ENCODE measurements at places on chromosomes 5 and 9. TPM values are rescaled to one million over a fixed set of nuclear protein-coding genes. Genes with fewer than 3 reads are reported as not detected.

GRCh38 chr5:81194633-81195334 lies 38.3 kb upstream of the CKMT2 start:
- peak; percentile 65 for DNase-seq

DNA sequence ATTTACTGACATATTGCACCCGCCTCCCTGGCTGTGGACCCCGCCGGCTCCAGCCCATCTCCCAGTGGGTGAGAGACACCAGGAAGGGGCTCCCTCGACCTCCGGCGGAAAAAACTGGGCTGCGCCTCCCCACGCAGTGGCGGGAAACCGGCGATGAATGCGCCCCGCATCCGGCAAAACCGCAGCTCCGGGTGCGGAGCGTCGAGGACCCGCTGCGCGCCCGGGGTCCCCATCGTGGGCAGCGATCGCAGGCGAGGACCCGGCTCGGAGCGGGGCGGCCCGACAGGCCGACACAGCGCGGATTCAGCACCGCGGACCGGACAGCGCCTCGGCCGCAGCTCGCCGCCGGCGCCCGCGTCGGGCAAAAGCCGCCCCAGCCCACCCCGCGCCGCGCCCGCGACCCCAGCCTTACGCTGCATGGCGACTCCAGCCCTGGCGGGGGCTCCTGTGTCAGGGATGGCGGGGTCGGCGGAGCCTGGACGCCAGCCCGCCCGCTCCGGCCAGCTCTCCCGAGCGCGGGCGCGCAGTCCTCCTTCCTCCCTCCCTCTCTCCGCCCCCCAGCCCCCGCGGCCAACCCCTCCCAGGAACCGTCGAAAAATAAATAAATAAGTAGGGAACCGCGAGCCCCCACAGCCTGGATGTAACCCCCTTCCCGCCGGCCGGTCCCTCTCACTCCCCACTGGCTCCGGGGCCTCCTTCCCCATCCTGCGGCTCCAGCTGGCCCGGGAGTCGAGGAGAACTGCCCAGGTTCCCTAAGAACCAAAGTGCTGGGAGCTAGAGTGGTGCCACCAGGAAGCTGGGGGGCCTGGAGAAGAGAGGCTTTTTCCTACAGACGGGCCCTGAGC lies 3.1 kb downstream of the LHX3 start:
- no peak for DNase-seq

DNA sequence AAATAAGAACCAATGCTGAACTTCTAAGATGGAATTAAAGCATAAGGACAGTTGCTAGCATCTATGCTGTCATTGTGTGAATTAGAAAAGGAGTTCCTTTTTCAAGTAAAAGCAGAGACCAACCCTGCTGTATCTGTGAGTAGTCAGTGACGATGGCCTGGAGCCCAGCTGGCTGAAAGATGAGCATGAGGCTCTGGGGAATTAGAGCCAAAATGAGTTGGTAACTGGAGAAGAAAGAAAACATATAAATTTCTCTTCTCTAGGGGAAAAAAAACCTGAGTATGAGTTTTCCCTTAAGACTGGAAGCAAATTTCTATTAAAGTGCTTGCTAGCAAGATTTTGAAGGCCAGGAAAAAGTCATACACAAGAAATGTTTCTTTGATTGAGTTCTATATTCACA lies 1.6 kb upstream of the SPZ1 start:
- DNase-seq, result peak; percentile 4

DNA sequence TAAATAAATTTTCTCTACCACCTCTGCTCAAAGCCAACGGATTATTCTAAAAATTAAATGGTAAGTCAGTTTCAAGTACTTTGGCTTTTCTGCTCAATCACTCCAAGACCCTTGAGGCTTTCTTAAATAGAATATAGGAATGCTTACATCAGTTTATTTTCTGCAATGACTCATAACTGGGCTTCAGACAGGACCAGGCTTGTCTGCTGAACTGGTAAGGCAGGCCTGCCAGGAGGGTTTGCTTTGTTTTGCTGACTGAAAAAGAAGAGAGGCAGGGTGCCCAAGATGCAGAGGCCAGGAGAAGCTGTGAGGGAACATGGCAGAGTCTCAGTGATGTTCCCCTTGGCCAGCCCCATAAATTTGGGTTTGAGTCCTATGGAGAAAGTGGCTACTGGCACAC lies 60.3 kb upstream of the EPB41L4A start:
- DNase-seq, result no peak

- no peak for DNase-seq
Observed at GRCh38 chr9:110447476-110447875, 109.8 kb upstream of the TXNDC8 start.

GRCh38 chr5:132020568-132021339 lies 9.3 kb upstream of the ACSL6 start:
- DNase-seq, result no peak

DNA sequence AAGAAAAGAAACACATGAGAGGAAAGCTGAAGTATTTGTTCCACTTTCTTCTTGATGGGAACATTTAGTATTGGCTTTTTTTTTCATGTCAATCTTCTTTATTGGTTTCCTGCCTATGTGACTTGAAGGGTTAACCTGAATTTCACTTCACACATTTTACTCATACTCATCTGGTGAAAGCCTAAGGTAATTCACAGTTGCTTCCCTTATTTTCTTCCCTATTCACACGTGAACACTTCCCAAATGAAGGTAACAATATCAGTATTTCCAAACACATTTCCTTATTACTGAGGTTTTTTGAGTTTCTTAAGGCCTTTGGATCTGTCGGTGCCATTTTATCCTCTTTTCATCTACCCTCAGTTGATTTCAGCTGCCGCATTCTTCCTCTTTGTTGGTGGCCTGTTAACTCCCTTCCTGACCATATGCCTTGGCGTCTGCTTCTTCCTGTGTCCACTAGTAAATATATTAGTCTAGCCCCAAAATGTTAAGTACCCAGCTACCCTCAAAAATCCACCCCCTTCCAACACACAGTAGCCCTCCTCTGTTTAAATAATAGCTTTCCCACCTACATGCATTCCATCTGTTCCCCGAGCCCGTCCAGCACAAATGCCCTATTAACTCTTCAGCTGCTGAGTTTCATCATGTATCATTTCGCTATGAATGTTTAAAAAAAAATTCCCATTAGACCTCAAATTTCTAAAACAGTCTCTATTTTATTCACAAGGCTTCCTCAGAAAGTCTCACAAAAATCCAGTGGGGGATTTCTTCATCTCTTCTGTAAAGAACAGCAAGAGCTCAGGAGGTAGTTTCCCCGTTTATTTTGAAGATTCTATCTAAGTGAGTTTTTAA lies 97.3 kb downstream of the USP20 start:
- DNase-seq, result no peak

- no peak for DNase-seq
Observed at GRCh38 chr5:176153741-176154140, 84.5 kb upstream of the SIMC1 start.

DNA sequence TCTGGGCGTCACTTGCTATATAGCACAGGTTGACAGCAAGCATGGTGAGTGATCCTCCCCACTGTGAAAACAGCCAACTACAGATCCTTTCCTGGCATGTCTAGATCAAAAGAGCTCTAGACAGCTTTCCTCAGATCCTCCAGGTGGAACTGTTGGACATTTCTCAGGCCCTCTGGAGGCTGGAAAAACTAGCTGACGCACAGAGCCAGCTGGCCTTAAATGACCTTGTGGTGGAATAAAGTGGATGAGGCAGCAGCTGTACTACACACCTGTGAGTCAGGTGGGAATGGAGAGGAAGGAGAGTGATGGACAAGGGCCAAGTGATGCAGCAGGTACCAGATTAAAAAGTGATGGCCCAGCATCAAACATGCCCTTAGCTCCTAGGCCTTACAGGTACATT lies 172.7 kb downstream of the TRIM32 start:
- DNase-seq, result no peak

DNA sequence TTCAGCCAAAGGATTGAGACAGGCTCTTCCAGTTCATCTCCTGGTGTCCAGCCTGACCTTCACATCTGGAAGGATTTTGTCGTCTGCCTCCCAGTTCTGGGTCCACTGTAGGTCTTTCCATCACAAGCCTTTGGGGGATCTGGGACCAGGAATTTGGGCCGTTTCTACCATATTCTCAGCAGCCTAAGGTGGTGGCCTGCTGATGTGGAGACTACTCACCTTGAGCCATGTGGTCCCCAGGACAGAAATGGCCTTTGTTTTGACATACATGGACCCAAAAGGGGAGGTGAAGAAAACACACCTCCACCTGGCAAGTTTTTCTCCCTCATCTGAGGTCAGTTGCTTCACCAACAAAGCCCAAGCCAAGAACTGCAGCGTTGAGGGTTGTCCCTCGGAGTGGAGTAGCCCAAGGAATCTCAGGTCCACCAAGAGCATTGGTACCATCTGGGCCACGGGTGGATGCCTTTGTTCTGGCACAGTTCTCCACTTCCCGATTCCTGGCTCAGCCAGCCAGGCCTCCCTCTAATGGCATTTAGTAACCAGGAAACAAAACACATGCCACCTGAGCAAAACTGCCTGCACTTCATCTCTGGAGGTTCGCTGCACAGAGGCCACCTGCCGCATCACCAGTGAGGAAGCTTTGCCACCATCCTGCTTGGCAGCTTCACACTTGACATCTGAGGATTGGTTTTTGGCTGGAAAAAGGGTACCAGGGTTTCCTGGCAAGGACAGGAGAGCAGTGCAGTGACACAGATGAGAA lies 24.7 kb downstream of the AMBP start:
- DNase-seq, result no peak

GRCh38 chr5:69152731-69153130 lies 14.2 kb upstream of the CCNB1 start:
- no peak for DNase-seq

GRCh38 chr9:700365-701282 lies 140.9 kb upstream of the DMRT1 start:
- no peak for DNase-seq

GRCh38 chr9:109171926-109172325 lies 4.9 kb upstream of the FRRS1L start:
- DNase-seq, result no peak

DNA sequence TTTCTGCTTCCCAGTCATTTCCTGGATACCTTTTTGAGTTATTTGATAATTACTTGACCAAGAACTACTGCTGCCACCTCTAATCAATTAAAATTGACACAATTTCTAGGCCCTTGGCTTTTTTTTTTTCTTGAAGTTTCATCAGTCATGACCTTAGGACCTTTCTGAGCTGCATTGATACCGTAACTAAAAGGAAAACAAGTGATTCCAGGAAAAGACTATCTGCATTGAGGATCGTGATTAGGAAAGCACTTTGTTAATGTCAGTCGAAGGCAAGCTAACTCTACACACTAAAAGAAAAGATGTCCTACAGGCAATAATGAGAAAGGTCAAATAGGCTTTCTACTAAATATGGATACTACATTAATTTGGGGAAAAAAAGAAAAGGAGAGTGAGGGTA lies 69.9 kb downstream of the ARSB start:
- no peak for DNase-seq

GRCh38 chr9:121253821-121254501 lies 14.0 kb upstream of the GSN start:
- no peak for DNase-seq

- no peak for DNase-seq
Observed at GRCh38 chr9:18489861-18490260, 15.9 kb downstream of the ADAMTSL1 start.

PCDHGB3 gene
- total RNA-seq, result 12.3 TPM

SPATA6L gene
- 10.9 TPM for total RNA-seq

CHSY3 gene
- total RNA-seq, result 41.0 TPM

RNF183 gene
- total RNA-seq, result not detected

Measured in occipital lobe (tissue), 3 donors.